Mesendoderm (in vitro differentiated cells): ENCODE measurements at places on chromosomes 4 and X.

GRCh38 chr4:152117933-152118507, 357.2 kb upstream of the GATB start:
- DNase-seq = no peak
- H3K4me3 ChIP-seq = no peak overlapping the region
- no peaks in the 10 kb centered on the region for H3K36me3 ChIP-seq
- no peaks in the 10 kb centered on the region for H3K27me3 ChIP-seq
- H3K4me1 ChIP-seq = no peaks in the 10 kb centered on the region

- no peaks in the 10 kb centered on the region for H3K27me3 ChIP-seq
- H3K4me1 ChIP-seq = no peaks in the 10 kb centered on the region
- no peak overlapping the region for H3K27ac ChIP-seq
- DNase-seq = no peak
- H3K36me3 ChIP-seq = no peaks in the 10 kb centered on the region
Observed at GRCh38 chr4:82403725-82404124, 26.5 kb downstream of the HNRNPDL start.

GRCh38 chrX:106898462-106898861, 4.7 kb downstream of the RIPPLY1 start:
- no peaks in the 10 kb centered on the region for H3K27me3 ChIP-seq
- H3K4me1 ChIP-seq = no peaks in the 10 kb centered on the region
- H3K27ac ChIP-seq = no peak overlapping the region
- DNase-seq = peak; percentile 75
- no peaks in the 10 kb centered on the region for H3K36me3 ChIP-seq

DNA sequence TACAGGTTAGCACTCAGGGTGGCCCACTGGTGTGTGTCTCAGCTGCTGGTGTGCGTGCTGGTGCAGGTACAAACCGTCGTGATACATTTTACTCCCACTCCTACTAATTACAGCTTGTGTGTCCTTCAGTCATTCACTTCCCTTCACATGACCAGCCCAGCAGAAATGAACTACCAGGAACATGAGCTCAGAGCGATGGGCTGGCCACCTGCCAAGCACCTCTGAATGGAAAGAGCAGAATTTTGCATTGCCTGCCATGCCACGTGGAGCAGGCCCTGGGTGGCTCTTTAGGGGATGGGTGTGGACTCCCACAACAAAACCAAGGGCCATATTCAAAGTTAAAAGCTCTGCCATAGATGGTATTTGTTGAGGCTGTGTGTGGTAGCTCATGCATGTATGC, 58.9 kb upstream of the PGM2 start:
- DNase-seq = no peak
- no peaks in the 10 kb centered on the region for H3K4me1 ChIP-seq
- no peak overlapping the region for H3K4me3 ChIP-seq
- H3K27ac ChIP-seq = no peak overlapping the region
- no peaks in the 10 kb centered on the region for H3K27me3 ChIP-seq
- H3K36me3 ChIP-seq = no peaks in the 10 kb centered on the region

- no peaks in the 10 kb centered on the region for H3K27me3 ChIP-seq
- DNase-seq = no peak
- H3K4me3 ChIP-seq = no peak overlapping the region
Observed at GRCh38 chr4:71635139-71635748, 148.6 kb downstream of the GC start.

- H3K4me1 ChIP-seq = no peaks in the 10 kb centered on the region
- no peak overlapping the region for H3K27ac ChIP-seq
- H3K36me3 ChIP-seq = no peaks in the 10 kb centered on the region
Observed at GRCh38 chrX:17654116-17654515, 83.2 kb upstream of the SCML1 start.

DNA sequence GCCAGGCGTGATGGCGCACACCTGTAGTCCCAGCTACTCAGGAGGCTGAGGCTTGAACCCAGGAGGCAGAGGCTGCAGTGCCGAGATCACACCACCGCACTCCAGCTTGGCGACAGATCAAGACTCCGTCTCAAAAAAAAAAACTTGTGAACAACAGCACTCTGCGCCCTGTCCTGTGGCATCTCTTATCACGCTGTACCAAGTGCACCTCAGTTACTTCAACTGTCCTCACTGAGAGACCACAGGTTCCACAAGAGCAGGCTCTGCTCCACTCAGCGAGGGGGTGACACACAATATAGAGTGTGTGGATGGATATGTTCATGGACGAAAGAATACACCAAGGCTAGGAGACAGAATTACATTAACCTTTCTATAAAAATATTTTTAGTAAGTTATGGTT, 49.3 kb downstream of the ADGRA3 start:
- H3K27me3 ChIP-seq = no peaks in the 10 kb centered on the region
- no peaks in the 10 kb centered on the region for H3K4me1 ChIP-seq
- no peak for DNase-seq
- no peaks in the 10 kb centered on the region for H3K36me3 ChIP-seq

DNA sequence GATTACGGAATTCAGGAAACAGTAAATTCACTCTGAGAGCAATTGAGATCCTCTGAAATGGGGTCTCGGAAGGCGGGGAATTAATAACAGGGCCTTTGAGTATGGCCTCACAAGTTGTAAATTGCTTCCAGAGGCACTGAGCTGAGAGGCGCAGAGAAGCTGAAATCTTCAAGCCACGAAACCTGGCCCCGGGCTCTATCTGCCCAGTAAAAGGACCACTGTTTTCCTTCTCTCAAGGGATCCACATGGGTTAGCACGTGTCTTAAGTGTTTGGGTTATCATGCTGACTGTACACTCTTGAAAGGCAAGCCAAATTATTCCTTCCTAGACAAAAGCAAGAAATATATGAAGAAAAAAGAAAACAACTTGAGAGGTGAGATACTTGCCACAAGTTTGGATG, 1012.9 kb upstream of the FTHL17 start:
- DNase-seq = no peak
- no peaks in the 10 kb centered on the region for H3K27me3 ChIP-seq
- no peaks in the 10 kb centered on the region for H3K4me1 ChIP-seq
- H3K4me3 ChIP-seq = no peak overlapping the region

DNA sequence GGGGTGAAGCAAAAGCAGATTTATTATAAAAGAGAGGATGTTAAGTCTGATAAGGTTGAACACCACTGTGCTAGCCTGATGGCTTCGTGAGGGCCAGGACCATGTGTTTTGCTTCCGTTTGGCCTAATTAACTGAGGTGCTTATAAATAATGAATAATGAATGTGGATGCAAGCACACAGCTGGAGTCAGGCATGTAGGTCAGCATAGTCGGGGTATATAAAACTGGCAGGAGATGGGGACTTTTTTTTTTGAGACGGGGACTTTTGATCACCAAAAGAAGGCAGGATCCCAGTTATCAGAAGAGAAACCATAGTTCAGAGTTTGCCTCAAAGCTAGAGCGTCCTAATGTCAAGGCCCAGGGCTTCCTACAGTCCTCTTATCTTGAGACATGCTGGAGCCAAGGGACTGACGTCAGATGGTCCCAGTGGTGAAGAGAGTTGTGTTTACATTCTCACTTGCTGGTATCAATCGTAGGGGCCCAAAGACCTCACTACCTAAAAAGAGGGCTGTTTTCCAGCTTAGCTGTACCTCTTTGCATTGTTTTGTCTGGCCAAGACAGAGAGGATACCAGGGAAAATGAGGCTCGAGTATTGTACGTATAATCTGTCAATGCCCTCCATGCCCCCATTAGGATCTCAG, 50.4 kb downstream of the RTL9 start:
- no peaks in the 10 kb centered on the region for H3K27me3 ChIP-seq
- DNase-seq = peak; percentile 50
- no peak overlapping the region for H3K4me3 ChIP-seq
- no peaks in the 10 kb centered on the region for H3K36me3 ChIP-seq

GRCh38 chr4:1345903-1346780, 866 bp upstream of the UVSSA start:
- no peaks in the 10 kb centered on the region for H3K27me3 ChIP-seq
- no peaks in the 10 kb centered on the region for H3K4me1 ChIP-seq
- peak overlapping the region; percentile 82 for H3K4me3 ChIP-seq
- no peaks in the 10 kb centered on the region for H3K36me3 ChIP-seq
- H3K27ac ChIP-seq = peak overlapping the region; percentile 89
- peak; percentile 86 for DNase-seq

- DNase-seq = peak; percentile 86
- peak overlapping the region; percentile 23 for H3K4me3 ChIP-seq
- H3K36me3 ChIP-seq = no peaks in the 10 kb centered on the region
- H3K27ac ChIP-seq = peak overlapping the region; percentile 40
- no peaks in the 10 kb centered on the region for H3K27me3 ChIP-seq
Observed at GRCh38 chr4:13483768-13484121, 395 bp downstream of the RAB28 start.

DNA sequence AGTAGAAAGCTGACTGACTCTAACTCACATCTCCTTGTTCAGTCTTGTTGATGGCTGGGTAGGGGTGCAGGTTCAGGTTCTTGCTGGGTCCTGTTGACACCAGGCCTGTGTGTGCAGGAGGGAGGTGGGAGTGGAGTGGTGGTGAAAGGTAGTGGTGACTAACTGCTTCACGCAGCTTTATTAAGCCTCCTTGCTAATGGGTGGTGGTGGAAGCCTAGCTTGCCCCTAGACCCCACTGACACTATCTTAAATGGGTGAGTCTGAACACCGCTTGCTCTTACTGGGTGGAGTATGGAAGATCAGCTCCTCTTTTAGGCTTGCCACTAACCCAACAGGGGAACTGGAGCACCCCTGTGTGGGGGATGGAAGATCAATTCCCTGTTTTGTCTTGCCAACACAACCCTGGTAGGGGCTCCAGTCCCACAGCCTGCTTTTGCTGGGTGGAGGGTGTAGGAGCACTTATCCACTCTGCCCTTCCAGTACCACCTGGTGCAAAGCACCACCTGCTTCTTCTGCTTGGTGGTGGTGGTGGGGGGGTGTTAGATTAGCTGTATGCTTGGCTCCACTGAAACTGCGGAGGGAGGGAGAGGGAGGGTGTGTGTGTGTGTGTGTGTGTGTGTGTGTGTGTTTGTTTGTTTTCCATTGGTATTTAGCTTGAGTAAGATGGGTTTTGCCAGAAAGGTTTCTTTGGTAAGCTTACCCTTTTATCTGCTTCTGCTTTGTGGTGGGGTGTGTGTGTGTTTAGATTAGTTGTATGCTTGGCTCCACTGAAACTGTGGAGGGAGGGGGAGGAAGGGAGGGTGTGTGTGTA, 25.6 kb downstream of the KDM6A start:
- H3K27ac ChIP-seq = no peak overlapping the region
- no peak overlapping the region for H3K4me3 ChIP-seq
- H3K36me3 ChIP-seq = no peaks in the 10 kb centered on the region
- peak; percentile 6 for DNase-seq
